ENCODE measurements at places on chromosomes 6 and 20.

- DNase-seq = peak; percentile 51
Observed at GRCh38 chr6:132270726-132271402, 130.4 kb downstream of the MOXD1 start.

- peak; percentile 29 for DNase-seq
Observed at GRCh38 chr20:39112178-39112743, 150.1 kb downstream of the DHX35 start.

DNA sequence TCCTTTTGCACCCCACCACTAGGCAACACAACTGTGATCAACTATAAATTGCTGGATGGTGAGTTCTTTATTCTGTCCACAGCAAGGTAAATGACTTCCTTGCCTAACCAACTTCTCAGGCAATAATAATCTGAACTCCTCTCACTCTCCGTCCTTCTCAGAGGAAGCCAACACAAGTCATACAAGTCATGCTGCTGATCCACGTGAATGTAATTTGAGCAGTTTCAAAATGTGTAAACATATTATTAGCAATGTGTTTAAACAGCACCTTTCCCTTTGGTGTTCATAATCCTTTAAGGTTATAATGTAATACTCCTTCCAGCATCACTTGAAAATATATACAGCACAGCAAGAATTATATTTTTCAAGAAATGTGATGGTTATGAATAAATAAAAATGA lies 127.9 kb downstream of the QRSL1 start:
- DNase-seq = no peak

- no peak for DNase-seq
Observed at GRCh38 chr20:14569641-14570040, 232.2 kb upstream of the FLRT3 start.

- no peak for DNase-seq
Observed at GRCh38 chr6:97176468-97176867, 106.5 kb downstream of the MMS22L start.

GRCh38 chr6:113971741-113972140 lies 793 bp upstream of the HDAC2 start:
- DNase-seq = peak; percentile 22

DNA sequence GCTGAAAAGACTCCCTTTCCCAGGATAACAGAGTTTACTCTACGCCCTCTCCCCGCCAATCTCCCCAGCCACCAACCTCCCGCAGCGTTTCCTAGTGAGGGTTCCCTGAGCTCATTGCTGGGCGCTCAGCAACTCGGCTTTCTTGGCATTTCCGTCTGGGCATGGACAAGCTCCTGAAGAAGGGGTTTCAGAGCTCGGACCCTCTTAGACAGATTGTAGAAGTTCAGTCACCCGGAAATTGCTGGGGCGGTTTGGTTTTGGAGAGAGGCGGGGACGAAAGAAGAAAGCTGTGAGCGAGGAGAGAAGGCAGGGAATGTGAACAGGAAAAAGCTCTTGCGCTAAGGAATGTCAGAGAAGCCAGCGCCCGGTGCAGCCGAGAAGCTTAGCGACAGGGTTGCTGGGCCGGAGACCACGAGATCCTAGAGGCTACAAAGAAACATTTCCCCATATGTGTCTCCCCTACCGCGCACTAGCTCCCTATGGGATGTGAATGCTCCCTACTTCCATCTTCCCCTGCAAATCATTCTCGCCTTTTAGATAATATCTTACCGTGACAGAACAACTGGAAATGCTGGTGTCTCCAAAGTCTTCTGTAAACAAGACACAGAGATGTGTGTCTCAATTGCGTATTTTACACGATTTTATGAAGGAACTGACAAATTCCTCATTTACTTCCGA lies 15.8 kb downstream of the POM121L2 start:
- DNase-seq = no peak
